ENCODE measurements at places on chromosomes 7 and 10.

- DNase-seq = no peak
These were observed 568.3 kb downstream of the INHBA start for GRCh38 chr7:41134300-41135255.

GRCh38 chr10:61992671-61993668, 91.5 kb downstream of the ARID5B start:
- DNase-seq = peak; percentile 85

- DNase-seq = no peak
These were observed 64.1 kb upstream of the GNA12 start for GRCh38 chr7:2908103-2908683.

DNA sequence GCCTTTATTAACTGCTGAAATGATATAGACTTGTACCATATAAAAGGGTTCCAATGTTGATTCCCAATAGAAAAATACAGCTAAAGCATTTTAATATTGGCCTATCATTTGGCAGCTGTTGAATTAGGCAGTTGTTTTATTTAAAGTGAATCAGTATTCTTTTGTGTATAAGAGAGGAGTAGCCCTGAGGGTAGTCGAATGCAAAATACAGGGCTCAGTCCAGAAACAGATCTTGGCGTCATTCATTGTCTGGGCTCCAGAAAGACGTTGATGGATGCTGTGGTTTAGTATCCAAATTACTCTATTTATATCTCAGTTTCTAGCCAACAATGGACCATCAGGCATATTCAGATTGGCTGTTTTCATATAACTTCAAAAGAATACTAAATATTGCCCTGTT, 193.6 kb downstream of the VTI1A start:
- no peak for DNase-seq

GRCh38 chr7:151586531-151587260, 67.0 kb upstream of the RHEB start:
- DNase-seq = no peak

- no peak for DNase-seq
These were observed 31.0 kb downstream of the AHR start for GRCh38 chr7:17329440-17329839.

DNA sequence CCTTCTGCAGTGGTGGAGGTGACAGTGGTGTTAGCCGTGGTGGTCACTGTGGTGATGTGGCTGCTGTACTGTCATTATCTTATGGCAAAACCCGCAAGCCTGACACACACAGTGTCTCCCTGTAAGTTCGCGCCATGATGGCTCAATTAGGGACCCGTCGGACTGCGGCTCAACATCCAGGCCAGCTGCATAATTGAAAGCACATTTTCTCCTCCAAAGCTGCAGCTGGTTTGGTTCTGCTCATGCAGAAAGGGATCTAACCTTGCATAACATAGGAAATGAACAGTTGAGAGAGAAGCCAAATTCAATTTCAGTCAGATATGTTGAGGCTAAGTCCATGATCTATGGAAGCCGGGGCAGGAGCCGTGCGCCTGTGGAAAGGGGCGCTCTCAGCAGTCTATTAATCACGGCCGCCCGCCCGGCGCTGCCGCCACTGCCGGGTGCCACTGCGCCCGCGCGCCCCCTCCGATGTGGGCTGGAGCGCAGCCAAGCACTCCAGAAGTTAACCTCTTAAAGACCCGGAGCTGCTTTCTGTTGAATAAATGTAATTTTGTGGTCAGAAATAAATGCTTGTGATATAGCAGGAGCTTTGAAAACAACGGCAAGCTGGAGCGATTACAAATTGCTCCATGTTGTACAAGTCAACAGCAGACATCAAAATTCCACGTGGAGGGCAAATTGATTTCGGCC, 227.7 kb downstream of the CUX1 start:
- peak; percentile 81 for DNase-seq

GRCh38 chr10:44922021-44922420, 10.9 kb downstream of the TMEM72 start:
- no peak for DNase-seq

GRCh38 chr10:14601872-14602725, 172.6 kb downstream of the FAM107B start:
- DNase-seq = no peak

GRCh38 chr7:106260136-106260561, 24.6 kb downstream of the NAMPT start:
- DNase-seq = no peak

DNA sequence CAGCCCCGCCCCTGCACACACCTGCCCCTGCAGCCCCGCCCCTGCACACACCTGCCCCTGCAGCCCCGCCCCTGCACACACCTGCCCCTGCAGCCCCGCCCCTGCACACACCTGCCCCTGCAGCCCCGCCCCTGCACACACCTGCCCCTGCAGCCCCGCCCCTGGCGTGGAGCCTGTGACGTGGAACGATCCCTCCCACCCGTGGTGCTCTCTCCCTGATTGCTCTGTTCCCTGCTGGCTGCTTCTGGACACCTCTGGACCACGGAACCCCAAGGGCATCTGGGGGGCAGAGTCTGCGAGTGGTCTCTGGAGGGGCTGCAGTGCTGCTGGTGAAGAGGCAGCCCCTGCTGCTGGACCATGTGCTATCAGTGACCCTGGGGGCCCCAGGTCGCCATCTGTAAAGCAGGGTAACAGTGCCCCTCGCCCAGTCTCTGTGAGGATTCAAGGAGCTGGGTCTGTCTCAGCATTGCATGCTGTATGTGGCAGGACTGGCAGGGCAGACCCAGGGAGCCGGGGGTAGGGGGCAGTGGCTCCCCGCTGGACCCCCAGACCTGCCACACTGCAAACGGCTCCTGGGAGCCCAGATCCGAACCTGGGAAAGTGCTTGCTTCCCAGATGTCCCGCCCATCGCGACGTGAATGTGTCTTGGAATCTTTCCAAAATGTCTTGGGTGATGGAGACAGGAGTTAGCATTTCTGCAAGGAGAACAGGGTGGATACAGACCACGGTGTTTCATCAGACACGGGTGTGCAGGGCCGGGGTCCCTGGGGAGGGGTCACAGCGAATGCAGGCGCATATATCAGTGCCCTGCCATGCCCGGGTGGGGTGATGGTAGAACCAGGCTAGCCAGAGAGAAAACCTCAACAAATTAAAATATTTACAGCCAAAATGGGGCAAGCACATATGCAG, 27.9 kb upstream of the NKX6-2 start:
- no peak for DNase-seq

GRCh38 chr10:101848408-101848807, 4.8 kb upstream of the KCNIP2 start:
- no peak for DNase-seq

DNA sequence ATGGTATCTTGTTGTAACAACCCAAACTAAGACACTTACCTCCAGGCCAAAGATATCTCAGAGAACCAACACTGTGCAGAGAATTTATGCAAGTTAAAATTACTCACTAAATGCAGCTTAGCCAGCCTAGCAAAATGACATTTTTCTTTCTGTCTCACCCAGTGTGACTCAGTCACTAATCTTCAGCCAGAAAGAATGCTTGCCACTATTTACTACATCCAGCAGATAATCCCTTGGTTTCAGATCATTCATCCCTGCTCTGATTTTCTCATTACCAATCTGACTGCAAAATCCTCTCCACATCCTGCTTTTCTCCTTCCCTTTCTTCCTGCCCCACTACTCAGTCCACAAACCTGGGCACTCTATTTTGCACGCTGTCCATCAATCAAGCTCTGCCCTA, 93.5 kb upstream of the NEBL start:
- no peak for DNase-seq

GRCh38 chr7:96184783-96185182, 137.1 kb downstream of the SLC25A13 start:
- no peak for DNase-seq

- no peak for DNase-seq
These were observed 262.1 kb downstream of the CREB5 start for GRCh38 chr7:28674359-28674782.

GRCh38 chr7:111012799-111013675, 77.9 kb upstream of the LRRN3 start:
- no peak for DNase-seq

DNA sequence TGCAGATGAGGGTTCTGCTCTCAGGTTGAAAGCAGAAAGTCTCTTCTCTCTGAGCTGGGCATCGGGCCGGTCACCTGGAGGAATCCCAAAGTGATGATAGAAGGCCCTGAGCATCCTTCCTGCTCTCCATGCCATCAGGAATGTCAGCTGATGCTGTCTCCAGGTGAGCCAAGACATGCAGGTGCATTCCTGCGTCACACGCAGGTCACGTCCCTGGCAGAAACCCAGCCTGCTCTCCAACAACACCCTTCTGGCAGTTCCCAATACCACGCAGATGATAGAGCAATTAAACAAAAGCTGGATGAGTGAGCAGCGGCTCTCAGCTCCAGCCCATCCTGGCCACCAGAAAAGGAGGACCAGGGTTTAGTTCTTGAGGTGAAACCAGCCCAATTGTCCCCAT, 6.9 kb upstream of the WIPI2 start:
- no peak for DNase-seq

GRCh38 chr7:122944682-122945303, 50.7 kb downstream of the TAS2R16 start:
- no peak for DNase-seq

DNA sequence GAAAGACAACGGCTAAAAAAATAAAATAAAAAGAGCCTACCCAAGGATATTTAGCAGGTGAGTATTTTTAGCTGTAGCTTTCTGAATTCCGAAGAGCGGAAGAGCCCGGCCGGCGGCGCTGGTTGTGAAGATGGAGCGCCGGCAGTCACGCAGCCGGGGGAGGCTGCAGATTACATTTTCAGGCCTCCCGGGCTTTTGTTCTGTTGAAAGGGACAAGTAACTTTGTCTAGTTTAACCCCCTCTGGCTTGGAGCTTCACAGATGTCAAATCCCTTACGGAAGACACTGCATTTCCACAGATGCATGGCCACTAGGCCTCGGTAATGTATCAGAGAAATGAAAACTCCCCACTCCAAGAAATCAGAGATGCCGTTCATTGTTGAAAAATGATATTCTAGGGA, 497.6 kb upstream of the MKI67 start:
- DNase-seq = no peak

DNA sequence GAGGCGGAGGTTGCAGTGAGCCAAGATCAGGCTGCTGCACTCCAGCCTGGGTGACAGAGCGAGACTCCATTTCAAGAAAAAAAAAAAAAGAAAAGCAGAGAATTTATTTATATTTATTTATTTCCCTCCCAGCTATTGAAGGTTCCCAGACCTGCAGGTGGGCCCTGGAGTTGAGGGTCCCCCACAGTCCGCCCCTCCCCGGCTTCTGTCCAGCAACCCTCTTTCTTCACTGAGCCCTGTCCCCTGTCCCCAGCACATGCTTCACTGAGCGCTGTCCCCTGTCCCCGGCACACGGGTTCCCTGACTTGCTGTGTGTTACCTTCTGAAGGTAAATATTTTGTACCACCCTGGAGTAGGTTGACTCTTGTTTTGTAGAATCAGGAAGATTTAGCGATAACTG, 301.7 kb upstream of the PITRM1 start:
- no peak for DNase-seq

DNA sequence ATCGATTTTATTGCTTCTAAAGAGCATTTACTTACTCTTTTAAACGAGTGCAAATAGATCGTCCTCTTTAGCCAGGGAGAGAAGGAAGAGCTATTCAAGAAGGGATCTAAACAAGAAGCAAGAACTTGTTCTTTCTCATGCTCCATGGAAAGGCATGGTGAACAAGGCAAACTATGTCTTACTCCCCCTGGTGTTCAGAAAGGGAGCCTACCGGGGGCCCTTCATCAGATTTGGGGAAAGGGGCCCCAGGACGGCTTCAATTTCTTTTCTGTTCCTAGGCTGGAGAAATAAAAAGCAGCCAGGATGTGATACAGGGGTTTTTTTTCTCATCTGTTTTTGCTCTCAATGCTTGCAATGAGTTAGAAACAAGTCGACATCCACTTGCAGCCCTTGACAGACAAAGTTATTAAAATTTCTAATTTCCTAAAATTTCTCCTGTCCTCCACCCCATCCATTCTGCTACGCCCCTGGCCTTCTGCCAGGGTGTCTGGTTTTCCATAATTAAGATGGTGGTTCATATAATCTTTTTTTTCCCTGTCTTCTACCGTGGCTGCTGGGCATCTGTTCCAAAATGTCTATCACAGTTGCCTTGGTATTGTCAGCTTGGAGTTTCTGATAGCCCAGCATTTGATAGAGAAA, 214.4 kb downstream of the CREB5 start:
- DNase-seq = no peak

DNA sequence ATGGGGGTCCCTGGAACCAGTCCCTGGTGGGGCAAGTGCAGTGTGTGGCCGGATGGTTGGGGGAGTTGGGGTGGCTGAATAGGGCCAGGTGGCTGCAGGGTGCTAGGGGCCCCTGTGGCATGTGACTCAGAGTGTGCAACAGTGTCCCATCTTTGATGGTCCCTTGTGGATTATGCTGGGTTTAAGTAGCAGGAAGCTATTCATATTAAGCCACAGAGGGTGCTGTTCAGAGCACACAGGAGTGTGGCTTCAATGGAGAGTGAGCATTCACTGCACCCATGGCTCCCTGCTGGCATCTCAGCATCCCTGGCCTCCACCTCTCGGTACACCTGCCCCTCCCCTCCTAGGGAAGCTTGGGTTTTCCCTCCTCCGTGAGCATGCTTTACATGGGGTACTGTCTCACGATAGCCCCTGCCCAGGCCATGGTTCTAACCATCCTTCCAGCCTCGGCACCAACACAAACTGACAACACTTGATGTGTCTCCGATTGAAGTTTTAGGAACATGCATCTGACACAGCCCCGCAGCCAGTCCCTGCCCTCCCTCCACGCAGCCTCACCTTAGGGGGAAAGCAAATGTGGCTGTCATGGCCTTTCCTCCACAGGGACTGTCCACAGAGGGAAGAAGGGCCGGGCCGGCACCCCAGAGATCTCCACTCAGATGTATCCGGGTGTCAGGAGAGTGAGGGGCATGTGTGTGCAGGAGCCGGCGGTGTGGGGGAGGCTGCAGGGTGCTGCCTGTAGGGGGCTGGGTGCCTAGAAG, 30.4 kb upstream of the PPIF start:
- no peak for DNase-seq

DNA sequence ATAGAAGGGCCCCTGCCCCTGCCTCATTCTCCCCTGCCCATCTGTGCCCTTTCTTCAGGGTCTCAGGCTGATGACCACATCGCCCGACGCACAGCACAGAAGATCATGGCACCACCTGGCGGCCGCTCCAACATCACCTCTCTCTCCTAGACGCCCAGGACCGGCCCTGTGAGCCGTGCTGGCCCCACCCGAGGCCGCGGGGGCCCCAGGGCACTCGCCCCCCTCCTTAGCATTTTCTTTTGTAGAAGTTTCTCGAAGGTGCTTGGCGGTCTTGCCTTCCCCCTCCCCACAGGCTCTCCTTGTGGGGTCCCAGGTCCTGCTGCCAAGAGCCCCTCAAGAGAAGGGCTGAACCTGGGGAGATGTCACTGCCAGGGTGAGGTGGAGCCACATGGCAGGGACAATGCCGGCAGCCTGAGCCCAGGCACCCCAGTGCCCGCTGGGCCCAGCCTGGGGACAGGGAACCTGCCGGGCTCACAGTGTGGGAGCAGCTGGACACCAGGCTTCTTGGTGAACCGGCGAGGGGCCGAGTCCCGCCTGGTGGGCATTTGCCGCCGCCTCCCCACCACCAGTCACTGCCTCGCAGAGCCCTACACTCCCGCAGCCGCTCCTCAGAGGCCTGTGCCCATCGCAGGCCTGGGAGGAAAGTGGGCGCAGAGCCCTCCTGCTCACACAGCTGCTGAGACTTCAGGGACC, 18.2 kb downstream of the DPYSL4 start:
- DNase-seq = no peak

GRCh38 chr7:112933598-112933997, 143.4 kb upstream of the TMEM168 start:
- DNase-seq = no peak

Measured in fibroblast of the conjunctiva (primary cell).